ENCODE measurements at places on chromosomes 13 and 19.

DNA sequence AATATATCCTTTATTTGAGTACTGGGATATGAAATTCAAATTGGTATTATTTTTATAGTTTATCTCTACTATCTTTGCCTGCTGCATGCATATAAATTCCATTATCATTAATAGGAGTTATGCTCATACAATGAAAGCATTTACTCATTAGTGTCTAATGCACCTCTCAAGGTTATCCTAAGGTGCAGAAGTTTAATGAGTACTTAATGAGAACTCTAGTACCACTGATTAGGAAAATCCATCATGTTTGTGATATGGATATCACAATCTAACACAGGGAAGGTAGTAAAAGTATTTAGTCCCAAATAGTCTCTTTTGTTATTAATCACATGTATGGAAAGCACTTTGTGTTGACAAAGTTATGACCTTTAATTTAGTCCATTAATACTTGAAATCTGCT lies 77.2 kb upstream of the SLC10A2 start:
- no peak for DNase-seq

DNA sequence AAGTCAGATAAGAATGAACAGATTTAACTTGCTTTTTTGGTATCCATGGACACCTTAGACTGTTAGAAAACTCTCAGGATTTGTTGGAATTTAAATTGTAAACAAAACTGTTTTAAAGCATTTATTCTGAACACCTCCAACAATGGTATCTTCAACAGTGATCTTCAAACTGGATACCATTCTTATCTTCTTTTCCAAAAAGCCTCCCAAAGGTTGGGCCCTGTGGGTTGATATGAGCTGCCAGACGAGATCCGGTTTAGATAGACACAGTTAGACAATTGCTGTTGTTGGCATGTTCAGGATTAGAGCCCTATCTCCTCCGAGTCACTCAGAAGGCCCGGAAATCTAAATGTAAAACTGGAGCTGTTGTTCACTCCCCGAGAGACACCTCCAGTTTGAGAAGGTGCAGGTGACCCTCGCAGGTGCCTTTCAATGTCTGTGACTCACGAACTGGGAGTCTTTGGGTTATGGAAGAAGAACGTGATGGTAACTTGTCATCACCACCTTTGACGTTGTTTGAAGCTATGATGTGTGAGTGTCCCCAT lies 143.6 kb upstream of the RNF113B start:
- no peak for DNase-seq

GRCh38 chr13:76016799-76017400 lies 380.8 kb downstream of the LMO7 start:
- peak; percentile 13 for DNase-seq

DNA sequence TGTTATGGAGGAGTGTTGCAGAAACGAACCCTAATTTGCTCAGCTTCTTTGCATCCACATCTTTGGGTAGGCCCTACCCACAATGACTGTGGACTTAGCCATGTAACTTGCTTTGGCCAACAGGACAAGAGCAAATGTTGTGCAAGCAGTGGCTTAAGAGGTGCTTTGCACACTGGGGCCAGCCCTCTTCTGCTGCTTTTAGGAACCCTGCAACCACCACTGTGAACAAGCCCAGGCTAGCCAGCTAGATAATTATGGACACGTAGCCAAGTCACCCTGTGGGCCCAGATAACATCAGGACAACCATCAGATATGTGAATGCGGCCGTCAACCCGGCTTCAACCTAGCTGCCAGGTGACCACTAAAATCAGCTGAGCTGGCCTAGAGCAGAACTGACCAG lies 17.1 kb downstream of the C19orf47 start:
- no peak for DNase-seq

DNA sequence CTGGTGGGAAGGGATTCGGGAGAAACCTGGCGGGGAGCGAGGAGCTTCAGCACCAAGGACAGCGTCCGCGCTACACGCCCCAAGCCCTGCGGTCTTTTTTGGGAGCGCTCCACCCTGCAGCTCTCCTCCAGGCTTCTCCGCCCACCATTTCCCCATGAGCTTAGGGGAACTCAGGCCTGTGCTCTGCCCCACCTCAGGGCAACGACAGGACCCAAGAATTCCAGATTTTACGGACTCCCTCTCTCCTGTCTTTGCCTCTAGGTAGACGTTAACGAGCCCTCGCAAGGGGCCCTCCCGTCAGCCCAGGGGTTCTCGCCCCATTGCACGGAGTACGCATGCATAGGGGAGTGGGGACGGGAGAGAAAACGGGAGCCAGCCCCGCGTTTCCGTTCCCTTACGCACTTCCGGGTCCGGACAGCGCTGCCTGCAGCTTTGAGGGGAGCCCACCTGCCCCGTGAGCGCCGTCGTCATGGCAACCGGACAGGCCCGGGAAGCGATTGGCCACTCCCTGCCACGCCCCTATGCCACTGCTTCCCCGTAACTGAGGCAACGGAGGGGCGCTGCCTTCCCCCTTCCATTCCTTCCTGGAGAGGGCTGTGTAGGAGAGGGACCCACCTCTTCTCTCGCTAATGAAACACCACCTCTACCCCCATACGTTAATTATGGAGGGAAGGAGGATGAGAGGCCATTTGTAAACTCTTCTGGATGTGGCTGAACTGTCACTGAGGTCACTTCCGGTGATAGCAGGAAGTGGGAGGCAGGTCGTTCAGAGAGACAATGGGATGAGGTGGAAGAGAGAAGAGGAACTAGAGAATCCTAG lies 20.8 kb downstream of the NOVA2 start:
- peak; percentile 89 for DNase-seq

DNA sequence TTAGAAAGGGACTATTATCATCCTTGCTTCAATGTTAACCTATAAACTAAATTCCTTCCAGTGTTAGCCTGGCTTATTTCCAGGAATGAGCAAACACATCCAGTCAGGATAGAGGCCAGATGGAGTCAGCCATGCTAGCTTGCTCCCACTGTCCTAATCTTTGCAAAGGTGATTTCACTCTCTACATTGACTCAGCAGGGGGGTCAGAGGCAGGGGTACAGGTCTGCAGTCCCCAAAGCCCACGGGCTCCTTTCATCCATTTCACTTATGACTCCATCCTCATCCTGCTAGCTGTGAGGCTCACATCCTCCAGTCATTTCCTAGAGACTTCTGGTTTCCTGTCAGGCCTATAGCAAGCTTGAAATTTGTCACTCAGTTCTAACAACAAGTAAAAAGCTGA lies 63.4 kb upstream of the CEACAM8 start:
- DNase-seq: no peak

DNA sequence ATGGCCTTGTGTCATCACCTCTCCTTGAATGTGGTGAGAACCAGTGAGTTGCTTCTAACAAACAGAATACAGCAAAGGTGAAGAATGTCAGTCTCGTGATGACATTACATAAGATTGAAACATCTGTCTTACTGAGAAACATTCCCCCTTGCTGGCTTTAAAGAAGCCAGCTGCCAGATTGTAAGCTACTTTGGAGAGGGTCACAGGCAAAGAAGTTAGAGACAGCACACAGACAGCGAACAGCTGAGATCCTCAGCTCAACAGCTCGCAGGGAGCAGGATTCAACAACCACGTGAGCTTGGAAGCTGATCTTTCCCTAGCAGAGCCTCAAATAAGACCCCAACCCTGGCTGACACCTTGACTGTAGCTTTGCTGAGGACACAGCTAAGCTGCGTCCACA lies 367.9 kb downstream of the LIG4 start:
- DNase-seq: no peak

DNA sequence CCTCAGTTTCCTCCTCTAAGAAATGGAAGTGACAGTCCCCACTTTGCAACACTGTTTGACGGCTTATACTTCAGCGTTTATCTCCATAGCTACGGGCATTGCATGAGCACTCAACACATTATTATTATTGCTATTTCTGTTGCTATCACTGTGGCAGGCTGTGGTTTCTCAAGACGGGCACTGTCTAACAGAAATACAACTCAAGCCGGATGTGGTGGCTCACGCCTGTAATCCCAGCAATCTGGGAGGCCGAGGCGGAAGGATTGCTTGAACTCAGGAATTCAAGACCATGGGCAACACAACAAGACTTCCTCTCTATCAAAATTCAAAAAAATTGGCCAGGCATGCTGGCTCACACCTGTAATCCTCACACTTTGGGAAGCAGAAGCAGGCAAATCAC lies 4.9 kb upstream of the ZSWIM4 start:
- DNase-seq: no peak

DNA sequence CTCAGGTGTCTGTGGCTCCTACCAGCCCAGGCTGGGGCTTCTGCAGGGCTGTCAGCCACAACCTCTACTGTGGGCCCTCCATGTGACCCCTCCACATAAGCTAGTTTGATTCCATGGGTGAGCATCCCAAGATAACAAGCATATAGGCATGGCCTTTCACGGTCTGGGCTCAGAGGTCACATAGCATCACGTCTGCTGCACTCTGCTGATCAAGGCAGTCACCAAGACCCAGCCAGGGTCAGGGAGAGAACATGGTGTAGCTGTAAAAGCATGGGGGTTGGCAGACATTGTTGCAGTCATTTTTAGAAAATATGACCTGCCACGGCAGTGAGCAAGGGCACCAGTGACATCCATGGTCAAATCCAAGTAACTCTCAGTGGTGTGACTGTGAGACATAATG lies 698.8 kb downstream of the UQCRFS1 start:
- DNase-seq: no peak

GRCh38 chr13:89584058-89584620 lies 1763.3 kb upstream of the MIR17HG start:
- DNase-seq: no peak

GRCh38 chr13:99653526-99653925 lies 152.3 kb downstream of the TM9SF2 start:
- DNase-seq: no peak

GRCh38 chr19:51514866-51515481 lies 13.4 kb upstream of the SIGLEC12 start:
- peak; percentile 72 for DNase-seq

DNA sequence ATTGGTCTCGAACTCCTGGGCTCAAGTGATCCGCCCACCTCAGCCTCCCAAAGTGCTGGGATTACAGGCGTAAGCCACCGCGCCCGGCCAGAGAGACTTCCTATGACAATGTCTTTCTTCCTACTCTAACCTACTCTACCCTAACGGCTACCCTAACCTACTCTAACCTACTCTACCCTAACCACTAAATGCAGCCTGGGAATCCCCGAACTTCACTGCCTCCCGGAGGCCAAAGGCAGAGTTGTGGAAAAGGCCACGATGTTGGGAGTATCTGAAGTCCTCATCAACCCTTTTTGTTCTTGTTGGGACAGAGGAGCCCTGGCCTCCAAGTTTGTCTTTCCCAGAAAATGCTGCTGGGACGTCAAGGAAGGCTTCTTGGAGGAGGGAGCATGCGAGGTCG lies 967 bp upstream of the NR2C2AP start:
- no peak for DNase-seq

DNA sequence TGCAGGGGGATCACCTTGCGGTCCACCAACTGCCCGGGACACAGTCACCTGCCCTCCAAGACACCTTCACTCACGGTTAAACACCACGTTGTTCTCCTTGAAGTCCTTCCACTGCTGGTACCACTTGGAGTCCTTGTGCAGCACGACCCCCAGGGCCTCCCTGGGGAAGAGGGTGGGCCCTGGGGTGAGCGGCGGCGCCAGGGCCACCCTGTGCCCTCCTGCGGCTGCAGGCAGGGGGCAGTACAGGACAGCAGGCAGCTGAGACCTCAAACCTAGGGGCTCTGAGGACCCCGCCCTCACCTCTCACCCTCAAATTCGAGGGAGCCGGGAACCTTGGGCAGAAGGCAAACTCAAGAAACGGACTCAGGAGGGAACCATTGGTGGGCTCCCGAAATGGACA lies 7.5 kb upstream of the CTXN1 start:
- DNase-seq: no peak

DNA sequence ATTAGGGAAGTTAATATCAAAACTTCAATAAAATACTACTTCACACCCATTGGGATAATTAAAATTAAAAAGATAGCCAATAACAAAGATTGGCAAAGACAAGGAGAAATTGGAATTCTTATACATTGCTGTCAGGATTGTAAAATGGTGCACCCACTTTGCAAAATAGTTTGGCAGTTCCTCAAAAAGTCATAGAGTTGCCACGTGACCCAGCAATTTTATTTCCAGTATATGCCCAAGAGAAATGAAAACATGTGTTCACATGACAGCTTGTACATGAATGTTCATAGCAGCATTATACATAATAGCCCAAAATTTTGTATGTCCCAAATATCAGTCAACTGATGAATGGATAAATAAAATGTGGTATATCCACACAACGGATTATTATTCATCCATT lies 3.3 kb downstream of the MBD3L1 start:
- no peak for DNase-seq

- DNase-seq: no peak
Measured at GRCh38 chr13:34343413-34343940, 525.5 kb downstream of the RFC3 start.

DNA sequence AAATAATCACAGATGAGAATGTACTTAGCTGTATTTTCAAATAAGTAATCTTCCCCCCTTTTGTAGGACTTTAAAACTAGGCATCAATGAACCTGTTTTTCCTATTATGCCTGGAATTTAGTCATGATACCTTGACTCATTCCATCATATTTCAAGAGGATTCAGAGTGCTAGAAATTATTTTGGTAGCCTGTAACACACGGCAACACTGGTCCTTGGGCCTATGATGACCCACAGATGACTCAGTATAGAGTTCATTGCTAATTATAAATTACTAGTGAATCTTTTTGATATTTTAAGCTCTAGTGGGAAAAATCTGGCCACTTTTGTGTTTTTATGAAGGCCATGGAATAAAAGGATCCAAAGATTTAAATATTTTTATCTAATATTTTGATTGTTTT lies 26.0 kb upstream of the GARRE1 start:
- no peak for DNase-seq

- no peak for DNase-seq
Measured at GRCh38 chr13:33787051-33787591, 30.8 kb upstream of the RFC3 start.

DNA sequence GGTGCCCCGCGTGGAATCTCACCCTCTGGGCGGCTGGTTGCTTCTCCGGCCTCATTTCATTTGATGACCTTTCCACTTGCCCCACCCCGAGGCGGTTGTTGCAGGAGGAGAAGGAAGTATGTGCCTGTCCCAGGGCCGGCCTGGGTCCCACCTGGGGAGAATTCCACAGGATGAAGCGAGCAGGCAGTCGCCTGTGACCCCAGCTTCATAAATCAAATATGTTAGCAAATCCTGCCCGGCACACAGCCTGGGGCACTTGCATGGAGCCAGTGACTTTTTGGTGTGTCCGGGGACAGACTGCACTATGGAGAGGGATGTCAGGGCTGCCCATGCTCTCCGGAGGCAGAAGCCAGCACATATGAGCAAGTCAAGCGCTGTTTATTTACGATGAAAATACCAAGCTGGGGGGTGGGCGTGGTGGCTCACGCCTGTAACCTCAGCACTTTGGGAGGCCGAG lies 19.7 kb upstream of the ZBTB7A start:
- no peak for DNase-seq

DNA sequence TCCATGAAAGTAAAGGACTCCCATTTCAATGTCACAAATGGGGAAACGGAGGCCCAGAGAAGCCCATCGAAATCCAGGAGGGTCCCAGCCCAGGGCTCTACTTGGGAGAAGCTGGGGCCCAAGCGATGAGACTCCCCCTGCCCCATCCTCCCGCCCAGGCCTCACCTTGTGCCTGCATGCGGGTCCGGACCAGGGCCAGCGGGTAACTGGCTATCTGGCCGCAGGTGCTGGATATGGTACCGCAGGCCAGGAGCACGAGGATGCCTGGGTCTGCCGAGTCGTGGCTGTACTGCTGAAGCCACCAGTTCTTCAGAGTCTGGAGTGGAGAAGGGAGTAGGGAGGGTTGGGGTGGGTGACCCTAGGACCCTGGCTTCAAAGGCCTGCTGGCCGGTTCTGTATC lies 10.4 kb upstream of the SLC25A41 start:
- no peak for DNase-seq
